ENCODE measurements at places on chromosomes 1 and 21. TPM values are rescaled to one million over a fixed set of nuclear protein-coding genes. Genes with fewer than 3 reads are reported as not detected.

DNA sequence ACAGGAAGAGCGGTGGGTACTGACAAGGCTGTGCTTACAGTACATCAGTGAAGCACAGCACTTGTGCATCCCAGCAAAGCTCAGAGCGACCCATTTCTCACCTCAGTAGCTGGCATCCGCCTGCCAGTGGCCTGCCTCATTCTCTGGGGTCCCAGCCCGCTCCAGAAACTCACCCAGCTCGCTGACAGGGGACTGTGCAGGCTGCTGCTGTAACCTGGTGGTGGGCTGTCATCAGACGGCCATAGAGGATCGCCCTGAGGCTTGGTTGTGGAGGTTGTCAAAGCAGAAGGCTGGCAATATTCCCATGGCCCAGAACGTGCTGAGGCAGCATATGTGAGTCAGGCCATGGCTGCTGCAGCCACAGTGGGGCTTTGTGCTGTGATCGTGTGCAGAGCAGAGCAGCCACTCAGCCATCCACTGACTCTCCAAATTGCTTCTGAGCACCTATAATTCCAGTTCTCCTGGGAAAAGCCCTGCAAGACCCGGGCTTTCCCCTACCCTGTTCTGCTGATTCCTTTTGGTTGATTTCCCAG, 13.6 kb upstream of the GPR137B start:
- DNase-seq = no peak

GRCh38 chr1:104929280-104929679, 1179.6 kb downstream of the AMY1C start:
- DNase-seq = no peak

The OR2T34 gene
- not detected for total RNA-seq

DNA sequence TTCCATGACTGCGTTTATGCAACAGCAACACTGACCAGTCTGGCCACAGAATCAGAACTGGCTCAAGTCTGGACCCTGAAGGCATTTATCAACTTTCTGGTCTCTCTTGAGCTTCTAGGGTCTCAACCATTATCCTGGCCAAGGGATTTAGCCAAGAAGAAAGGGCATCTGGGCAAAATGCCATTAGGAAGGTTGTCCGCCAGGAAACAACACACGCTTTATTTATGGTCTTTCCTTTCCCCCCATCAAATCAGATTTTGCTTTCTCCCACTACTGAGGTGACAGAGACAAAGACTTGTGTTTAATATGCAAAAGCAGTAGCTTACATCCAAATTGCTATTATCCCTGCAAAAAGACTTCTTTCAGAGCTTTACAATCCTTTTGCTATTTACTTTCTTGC, 81.6 kb upstream of the PPP2R5A start:
- no peak for DNase-seq

The WDR64 gene
- total RNA-seq = not detected

DNA sequence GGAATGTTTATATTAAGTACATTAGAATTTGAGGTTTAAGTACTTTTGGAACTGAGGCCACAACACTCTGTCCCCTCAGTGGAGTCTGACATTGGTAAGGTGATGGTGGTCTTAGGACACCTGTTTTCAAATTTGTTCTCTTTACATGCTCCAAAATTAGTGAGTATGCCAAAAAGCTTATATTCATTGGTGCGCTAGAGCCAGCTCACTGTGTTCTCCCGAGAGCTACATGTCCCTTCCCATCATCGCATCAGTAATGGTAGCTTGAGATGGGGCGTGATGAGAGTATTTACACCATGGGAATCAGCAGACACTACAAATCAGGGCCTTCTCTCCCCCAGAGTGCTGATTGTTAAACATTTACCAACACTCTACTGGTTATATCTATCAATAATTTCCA, 19.5 kb downstream of the ETS2 start:
- DNase-seq = no peak

DNA sequence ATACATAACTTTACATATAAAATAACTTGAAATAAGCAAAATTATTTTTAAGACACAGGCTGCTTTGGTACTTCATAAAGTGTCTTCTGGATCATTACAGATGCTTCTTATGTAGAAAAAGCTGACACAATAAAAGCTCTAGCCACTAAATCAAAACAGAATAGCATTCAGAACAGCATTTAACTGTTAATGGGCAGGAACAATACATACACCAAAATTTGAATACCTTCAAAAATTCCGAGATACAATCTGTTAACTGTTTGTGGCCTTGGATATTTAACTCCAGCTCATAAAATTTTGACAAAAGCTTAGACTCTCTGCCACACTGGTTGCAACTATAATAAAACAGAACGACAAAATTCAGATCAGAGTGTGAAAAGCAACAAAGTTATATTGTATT, 31.7 kb downstream of the USP48 start:
- DNase-seq = no peak

- DNase-seq = no peak
Measured at GRCh38 chr1:147700042-147701006, 30.0 kb upstream of the ACP6 start.

The GBP2 gene
- total RNA-seq = 66.9 TPM

The LCE2A gene
- total RNA-seq = not detected

The C1orf94 gene
- total RNA-seq = not detected

- DNase-seq = no peak
Measured at GRCh38 chr21:26795412-26795805, 49.8 kb downstream of the ADAMTS1 start.

- no peak for DNase-seq
Measured at GRCh38 chr1:240171907-240172306, 80.2 kb downstream of the FMN2 start.

The FALEC gene
- not detected for total RNA-seq

- DNase-seq = no peak
Measured at GRCh38 chr1:232978091-232978634, 27.8 kb downstream of the NTPCR start.

The SLC35D1 gene
- total RNA-seq = 10.1 TPM

DNA sequence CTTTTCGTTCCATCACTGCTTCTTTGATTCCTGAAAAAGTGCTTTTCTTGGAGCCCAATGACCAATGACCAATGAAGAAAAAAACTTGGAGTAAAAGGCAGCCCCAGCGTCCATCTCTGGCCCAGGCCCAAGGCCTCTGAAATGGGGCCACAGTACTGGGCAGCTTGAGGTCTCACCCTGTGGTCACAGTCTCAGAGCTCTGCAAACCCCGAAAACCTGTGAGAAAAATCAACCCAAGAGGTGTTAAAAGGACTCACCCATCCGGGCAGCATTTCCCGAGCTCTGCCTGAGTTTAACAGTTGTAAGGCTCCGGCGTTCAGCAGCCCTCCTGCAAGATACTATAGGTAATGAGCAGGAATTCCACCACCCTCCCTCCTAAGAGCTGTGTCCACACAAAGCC, 2.1 kb upstream of the EFHD2 start:
- no peak for DNase-seq

GRCh38 chr1:225554216-225554812, 98.6 kb downstream of the ENAH start:
- DNase-seq = no peak

The DOP1B gene
- 6.9 TPM for total RNA-seq

GRCh38 chr1:94608852-94609530, 67.4 kb upstream of the F3 start:
- no peak for DNase-seq

GRCh38 chr1:23222331-23222730, 5.0 kb upstream of the HTR1D start:
- DNase-seq = no peak

- no peak for DNase-seq
Measured at GRCh38 chr1:172154551-172154950, 265.9 kb upstream of the C1orf105 start.

The USP1 gene
- 26.2 TPM for total RNA-seq

DNA sequence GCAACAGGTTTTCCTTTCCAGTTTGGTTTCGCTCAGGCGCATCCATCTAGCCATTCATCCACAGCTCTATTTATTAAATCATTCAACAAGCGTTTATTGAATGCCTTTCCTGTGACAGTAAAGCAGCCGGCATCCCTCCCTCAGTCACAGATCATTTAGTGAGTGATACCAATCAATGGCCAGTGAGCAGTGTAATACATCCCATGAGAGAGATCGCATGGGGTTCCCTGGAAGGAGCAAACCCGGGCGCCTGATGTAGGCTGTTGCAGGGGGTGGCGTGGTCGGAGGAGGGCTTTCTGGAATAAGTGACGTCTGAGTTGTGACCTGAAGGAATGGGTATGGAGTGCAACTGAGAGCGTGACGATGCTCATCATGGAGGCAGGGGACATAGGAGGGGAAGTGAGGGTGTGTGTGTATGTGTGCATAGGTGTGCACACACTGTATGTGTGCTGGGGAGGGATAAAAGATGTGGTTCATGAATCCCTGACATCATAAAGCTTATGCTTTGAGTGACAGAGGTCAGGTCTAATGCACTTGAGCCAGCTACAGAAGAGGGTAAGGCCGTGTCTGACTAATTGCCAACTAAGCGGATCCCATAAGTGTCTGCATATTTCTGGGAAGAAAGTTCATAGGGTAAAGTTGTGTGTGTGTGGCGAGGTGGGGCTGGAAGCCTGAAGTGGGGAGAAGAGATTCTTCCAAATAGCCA, 6.6 kb downstream of the FCMR start:
- DNase-seq = no peak
